ENCODE measurements at places on chromosomes 16 and 17. TPM values are rescaled to one million over a fixed set of nuclear protein-coding genes. Genes with fewer than 3 reads are reported as not detected.

ABHD15 gene
- total RNA-seq = 20.0 TPM

WNT9B gene
- total RNA-seq = not detected

NPIPA3 gene
- 1.5 TPM for total RNA-seq

EME1 gene
- 27.3 TPM for total RNA-seq

HSD11B2 gene
- not detected for total RNA-seq

SLC52A1 gene
- total RNA-seq = 0.85 TPM

LDHD gene
- not detected for total RNA-seq

RDM1 gene
- total RNA-seq = 25.0 TPM

CSH2 gene
- total RNA-seq = not detected

SLC13A2 gene
- not detected for total RNA-seq

NME3 gene
- 58.1 TPM for total RNA-seq

PLLP gene
- total RNA-seq = 0.08 TPM

ACSM5 gene
- not detected for total RNA-seq

WDR45B gene
- 56.9 TPM for total RNA-seq

FAM171A2 gene
- 0.37 TPM for total RNA-seq
